ENCODE measurements at places on chromosomes 2 and 18.

DNA sequence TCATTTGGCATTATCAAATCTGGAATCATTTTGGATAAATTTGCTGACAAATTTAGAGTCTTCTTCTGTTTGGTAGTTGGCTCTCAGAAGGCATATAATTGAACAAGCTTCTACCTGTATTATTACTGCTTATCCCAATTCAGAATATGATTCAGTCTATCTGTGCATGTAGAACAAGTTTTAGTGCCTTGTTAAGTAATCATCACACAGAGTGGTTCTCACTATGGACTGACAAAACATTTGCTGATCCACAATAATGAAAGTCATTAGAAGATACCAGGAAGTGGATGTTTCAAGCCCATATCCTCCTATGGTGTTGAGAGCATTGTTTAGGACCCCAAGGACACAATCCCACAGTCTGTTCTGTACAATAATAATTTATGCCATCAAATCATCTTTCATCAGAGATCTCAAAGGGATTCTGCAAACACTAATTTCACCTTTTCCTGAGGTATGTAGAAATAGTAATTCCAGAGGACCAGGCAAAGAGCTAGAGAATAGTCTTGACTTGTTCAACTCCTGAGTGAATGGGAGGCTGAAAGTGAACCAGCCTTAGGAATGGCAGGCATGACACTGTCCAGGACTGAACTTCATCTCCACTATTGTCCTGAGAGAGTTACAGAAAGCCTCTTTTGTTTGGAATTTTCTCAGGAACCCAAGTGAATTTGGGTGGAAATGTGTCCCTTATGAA is 29.6 kb upstream of the DSC1 start:
- DNase-seq: no peak

DNA sequence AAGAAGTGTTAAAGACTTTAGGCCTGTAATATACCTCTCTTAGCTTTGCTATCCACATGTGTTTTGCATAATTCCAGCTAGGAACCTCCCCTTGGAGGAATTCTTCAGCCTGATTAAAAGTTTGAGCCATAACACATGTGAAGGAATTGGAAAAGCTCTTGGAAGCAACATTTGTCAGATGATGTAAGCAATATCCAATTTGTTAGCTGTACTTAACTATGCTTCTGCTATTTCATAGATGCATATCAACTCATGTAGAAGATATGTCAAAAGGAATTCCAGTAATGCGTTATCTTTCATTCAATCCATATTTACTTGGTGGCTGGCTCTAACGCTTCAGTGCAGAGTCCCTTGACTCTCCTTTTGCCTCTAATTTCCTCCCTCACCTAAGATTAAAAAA is 46.2 kb downstream of the PKP4 start:
- no peak for DNase-seq

DNA sequence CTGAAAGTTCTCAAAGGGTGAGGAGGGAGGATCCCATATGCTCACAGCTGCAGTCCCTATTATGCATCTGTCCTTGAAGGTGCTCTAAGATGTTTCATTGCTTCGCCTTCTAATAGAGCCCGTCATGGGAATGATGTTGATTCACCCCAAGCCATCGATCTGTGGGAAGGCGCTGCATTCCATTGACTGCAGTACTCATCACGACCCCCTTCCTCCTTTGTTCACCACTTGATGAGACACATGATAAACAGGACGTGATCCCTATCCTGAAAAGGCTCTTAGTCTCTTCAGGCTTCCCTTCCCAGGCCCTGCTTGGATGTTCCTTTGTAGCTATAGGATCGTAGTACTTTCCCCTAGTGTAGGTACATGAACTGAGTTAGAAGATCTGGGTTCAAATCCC is 181.8 kb downstream of the AGPS start:
- no peak for DNase-seq

- no peak for DNase-seq
These were observed 633 bp downstream of the BCL2 start for GRCh38 chr18:63318889-63319382.

GRCh38 chr2:192090911-192091310 is 103.8 kb downstream of the TMEFF2 start:
- no peak for DNase-seq

Measured in activated CD4-positive, alpha-beta T cell treated with anti-CD3 and anti-CD28 coated beads for 24 hours (primary cell).